ENCODE measurements at places on chromosomes 1 and 21.

GRCh38 chr1:218368686-218369085, 23.6 kb downstream of the TGFB2 start:
- DNase-seq, result no peak

DNA sequence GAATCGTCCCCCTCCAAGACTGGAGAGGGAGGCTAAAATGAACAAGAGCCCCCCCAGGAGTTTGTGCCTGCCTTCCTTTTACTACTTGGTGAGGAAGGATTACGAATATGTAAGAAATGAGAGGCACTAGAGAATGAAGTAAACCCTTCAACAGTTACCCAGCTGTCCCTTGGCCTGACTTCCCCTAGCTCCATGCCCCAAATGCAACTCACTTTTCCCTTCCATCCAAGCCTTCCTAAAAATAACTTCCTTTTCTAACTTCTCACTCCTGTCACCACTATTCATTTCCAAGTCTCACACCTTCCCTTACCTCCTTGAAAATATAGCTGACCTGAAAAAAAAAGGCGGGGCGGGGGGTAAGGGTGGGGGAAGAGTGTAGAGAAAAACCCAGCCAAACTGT, 96.6 kb upstream of the HNRNPU start:
- no peak for DNase-seq

DNA sequence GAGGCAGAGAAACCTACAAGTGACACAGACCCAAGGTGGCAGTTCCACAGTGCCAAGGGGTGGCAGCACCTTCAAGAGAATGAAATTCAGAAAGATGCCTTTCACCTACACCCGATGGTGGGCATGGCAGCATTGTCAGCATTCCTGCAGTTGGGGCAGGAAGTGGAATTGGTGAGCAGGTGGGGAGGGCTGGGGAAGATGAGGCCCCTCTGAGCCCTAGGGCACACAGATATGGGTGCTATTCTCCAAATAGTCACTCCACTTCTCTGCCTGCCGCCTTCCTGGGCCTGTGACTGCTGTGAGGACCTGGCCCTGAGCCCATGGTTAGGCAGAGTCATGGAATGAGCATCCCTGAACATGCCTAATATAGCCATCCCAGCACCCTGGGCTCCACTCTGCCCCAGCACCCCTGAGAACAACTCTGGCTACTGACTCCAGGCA, 8.3 kb downstream of the SHISA4 start:
- DNase-seq, result no peak

DNA sequence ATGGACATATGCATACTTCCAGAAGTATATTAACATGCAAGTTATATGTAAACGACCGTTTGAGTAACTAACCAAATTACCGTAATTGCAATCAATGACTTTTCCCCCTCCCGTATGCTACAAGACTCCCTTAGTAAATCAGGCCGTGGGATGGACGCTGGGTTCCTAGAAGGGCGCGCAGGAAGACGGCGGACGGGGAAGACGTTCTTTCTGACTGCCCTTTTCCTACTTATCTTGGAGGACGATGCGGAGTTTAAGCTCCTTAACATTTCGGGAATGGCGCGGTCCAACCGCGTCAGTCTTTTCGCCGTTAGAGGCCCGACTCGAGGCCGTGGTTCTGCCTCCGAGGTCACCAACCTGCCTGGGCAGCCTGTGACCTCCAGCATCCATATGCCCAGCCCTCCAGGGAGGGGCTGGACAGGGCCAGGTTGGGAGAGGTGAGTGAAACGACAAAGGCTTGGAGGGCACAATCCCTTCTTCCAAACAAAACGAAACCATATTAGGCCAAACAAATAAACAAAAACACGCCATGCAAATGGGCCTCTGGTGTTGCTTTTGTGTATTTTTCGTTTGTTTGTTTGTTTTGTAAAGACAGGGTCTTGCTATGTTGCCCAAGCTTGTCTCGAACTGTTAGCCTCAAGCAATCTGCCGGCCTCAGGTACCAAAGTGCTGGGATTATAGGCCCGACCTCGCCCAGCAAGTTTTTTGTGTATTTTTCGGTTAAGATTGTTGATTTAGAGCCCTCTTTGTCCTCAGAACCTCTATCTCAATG, 873 bp upstream of the PI4KB start:
- DNase-seq, result no peak

DNA sequence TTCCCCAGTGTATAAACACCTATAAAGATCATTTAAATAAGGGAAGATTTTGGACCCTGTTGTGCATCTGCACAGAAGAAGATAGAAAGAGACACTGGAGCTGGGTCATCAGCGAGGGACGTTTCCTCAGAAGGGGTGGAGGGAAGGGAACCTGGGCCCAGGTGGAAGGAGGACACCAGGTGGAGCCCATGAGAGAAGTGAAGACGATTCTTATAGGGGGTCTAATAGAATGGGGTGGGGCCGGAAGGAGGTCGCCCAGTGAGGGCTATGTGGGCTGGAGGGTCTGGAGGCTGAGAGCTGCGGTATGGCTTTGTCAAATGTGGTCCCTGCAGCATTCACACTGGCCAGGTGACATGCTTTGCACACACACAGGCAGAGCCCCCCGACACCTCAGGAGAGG, 13.7 kb downstream of the KIRREL1 start:
- DNase-seq, result no peak

DNA sequence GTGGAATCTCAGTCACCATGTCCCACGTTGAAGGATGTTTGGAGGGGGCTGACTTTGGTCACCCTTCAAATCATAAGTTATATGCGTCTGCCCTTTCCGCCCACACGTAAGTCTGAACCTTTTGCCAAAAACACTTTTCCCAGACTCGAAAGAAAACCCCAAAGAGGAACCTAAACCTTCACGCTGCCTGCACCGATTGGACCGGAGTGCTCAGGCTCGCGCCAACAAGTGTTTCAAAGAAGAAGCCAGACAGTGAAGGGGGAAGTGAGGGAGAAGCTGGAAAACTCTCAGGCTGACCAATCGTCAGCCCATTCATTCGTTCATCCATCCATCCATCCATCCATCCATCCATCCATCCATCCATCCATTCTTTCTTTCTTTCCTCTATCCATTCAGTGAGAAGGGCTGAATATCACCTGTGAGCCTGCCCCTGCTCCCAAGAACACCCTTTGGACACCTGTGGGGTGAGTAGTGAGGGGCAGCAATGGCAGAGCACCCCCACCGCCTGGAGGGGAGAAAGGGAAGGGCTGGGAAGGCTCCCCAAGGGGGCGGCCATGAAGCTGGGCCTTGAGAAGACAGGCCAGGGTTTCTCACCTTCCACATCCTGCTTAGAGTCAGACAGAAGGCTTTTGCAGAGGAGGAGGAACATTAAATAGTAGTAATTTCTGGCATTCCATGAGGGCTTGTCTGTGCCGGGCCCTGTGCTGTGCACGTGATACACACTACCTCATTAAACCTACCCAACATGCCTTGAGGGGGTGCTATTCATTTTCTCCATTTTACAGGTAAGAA, 27.1 kb upstream of the RUNX3 start:
- DNase-seq, result no peak

GRCh38 chr1:38712046-38712445, 147.5 kb downstream of the RRAGC start:
- DNase-seq, result no peak
